G401 (cell line): ENCODE measurements at places on chromosomes 6 and 20.

GRCh38 chr20:652615-653109 lies 338 bp downstream of the SRXN1 start:
- DNase-seq: no peak

DNA sequence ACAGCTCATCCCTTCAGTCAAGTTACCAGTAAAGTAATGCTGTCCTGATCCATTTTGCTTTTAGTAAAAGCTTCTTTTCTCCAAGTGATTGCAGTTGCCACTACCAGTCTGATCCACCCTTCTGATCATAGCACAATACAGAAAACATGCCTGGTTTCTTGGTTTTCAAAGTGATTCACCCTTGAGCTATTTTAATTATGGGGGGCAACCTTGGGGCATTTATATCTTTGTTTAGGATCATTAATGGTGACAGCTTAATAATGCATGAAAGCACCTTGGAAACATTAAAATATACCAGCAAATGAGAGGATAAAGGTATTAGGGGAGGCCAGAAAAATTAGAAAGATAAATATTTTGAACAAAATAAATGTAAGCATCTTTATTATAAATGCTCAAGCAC lies 38.4 kb downstream of the LRRC1 start:
- no peak for DNase-seq

DNA sequence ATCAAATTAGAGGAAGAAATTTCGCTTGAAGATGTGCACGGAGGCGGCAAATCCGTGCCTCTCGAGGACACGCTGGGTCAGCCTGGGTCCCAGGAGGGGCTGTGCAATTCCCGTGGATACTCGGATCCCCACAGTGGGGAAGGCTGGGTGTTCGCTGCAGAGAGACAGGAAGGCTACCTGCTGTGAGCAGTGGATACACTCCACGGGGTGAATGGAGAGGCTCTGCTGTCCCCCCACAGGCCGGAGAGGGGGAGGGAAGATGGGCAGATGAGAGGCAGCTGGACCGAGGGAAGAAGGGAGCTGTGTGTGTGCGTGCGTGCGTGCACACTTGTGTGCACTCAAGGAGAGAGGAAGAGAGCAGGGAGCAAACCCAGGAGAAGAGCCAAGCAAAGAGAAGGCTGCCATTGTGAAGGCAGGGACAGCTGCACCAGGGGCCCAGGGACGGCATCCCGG lies 57.3 kb downstream of the SULF2 start:
- no peak for DNase-seq

DNA sequence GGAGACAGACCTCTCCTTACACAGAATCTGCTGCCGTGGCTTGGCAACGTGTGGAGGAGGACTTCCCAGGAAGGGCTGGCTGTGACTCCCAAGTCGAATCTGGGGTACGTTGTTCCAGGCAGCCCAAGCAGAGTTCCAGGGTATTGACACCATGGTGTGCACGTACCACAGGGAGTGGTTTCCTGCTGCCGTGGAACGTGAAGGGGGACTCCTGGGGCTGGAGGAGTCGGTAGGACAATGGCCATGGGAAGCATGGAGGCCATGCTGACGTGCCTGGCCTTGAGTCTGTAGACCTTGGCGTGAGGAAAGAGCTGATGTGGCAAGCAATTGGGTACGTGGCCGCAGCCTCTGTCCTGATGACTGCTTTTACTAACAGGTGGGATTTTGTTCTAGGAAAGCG lies 119.3 kb downstream of the TULP4 start:
- no peak for DNase-seq

DNA sequence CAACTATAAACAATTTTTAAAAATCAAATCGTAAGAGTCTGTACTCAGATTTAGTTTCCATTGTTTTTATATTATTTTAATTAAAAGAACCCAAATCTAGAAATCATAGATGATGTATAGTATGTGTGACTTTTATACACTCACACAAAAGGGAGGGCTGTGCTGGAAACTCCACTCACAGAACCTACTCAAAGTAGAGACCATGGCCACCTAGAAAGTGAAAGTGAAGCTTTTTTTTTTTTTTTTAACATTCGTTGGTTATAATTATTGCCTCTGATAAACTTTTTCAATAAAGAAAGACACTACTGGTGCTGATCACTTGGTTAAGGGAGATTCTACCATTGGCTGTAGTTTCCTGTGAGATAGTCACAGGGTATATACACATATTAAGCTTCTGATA lies 37.9 kb upstream of the PRL start:
- DNase-seq: no peak

DNA sequence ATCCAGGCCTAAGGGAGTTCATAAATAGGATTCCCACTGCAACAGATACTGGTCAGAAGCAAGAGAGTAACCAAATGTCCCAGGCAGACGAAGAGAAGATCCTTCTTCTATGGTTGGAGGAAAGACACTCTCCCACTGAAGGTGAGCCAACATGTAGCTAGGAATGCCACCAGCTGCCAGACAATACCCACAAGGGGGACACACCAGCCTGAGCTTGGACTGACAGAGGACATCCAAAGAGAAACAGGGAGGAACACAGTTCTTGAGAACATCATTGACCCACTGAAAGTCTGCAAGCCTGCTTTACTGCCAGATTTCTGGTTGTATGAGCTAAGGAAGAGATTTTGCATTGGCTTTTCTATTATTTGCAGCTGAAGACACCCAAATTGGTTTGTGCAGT lies 80.1 kb downstream of the PXDC1 start:
- DNase-seq: no peak

- DNase-seq: no peak
These were observed 185.8 kb upstream of the MAN1A1 start for GRCh38 chr6:119535332-119535731.

DNA sequence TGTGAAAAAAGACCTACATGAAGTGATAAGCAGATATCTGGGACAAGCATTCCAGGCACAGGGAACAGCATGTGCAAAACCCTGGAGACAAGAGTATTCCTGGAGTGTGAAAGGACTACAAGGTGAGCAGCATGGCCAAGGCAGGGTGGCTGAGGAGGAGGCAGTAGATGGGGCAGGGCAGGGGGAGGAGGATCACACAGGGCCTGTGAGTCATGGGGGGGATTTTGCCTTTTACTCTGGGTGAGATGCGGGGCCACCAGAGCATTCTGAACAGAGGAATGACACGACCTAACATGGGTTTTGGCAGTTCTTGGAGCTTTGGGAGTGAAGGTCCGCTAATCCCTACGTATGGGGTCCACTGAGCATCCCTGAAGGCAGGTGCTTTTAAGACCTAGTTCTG lies 69.8 kb upstream of the CCN6 start:
- DNase-seq: no peak

- no peak for DNase-seq
These were observed 845.9 kb downstream of the EYS start for GRCh38 chr6:64861039-64861651.

- DNase-seq: no peak
These were observed 140.2 kb upstream of the CARMIL1 start for GRCh38 chr6:25138934-25139415.

GRCh38 chr6:12071064-12071615 lies 59.0 kb downstream of the HIVEP1 start:
- DNase-seq: no peak
